ENCODE measurements at places on chromosomes 5 and 9. TPM values are rescaled to one million over a fixed set of nuclear protein-coding genes. Genes with fewer than 3 reads are reported as not detected.

Gene ANKRD18B
- total RNA-seq = 14.7 TPM

GRCh38 chr9:73683862-73684591, 532.4 kb downstream of the ANXA1 start:
- H3K27ac ChIP-seq = no peak overlapping the region
- H3K27me3 ChIP-seq = no peaks in the 10 kb centered on the region
- H3K4me1 ChIP-seq = no peaks in the 10 kb centered on the region
- DNase-seq = peak; percentile 74
- no peaks in the 10 kb centered on the region for H3K36me3 ChIP-seq

DNA sequence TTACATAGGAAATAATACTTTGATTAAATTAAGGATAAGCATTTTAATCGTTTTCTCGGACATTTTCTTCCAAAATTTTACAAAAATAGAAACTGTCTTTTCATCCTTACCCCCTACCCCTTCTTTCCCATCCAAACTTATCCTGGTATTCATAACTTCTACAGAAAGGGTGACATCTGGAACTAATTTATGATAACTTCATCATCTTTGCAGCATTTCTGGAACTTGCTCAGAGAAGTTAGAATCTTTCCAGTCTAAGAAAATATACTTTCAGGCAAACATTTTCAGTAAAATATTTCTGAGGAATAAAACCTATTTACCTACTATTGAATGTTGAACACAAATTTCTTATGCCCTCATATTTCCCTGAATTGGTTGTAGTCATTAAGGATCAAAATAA, 309.0 kb downstream of the MAN2A1 start:
- DNase-seq = no peak
- no peaks in the 10 kb centered on the region for H3K27me3 ChIP-seq
- H3K4me1 ChIP-seq = peaks cover 30% of the 10 kb centered on the region
- H3K36me3 ChIP-seq = no peaks in the 10 kb centered on the region

DNA sequence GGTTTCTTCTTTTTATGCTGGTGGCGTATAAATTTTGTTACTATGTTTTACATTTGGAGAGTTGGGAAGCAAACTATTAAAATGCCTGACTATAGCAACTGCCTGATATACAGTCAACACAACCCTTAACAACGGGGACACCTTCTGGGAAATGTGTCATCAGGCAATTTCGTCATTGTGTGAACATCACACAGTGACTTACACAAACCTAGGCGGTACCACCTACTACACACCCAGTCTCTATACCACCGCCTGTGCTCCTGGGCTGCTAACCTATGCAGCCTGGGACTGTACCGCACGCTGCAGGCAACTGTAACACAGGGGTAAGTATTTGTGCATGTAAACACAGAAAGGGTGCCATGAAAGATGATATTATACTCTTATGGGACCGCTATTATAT, 1.3 kb upstream of the CDHR2 start:
- no peak overlapping the region for H3K27ac ChIP-seq
- no peak for DNase-seq
- H3K4me1 ChIP-seq = peaks cover 3% of the 10 kb centered on the region
- H3K27me3 ChIP-seq = peaks cover 33% of the 10 kb centered on the region

DNA sequence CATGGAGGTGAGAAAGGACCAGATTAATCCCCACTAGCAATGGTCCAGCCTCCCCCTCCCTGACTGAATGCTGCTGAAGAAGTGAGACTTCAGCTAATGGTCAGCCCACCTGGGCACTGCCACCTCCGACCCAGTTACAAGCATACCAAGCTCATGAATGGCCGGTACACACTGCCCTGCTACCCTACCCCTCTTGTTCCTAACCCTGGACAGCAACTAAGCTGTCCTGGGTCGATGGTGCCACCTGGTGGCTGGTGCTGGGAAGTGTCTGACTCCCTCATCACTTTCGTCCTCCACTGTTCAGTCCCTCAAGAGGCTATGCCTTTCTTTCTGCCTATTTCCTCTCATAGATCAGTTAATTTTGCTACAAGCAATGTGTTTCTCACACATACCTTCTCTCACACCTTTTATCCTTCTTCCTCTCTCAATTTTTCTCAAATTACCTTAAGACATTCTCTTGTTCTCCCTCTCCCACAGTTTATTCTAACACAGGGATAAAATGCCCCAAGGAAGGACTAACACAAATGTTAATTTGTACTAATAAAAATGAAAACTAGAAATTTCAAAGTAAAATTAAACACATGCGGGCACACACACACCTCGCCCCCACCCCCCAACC, 42.4 kb downstream of the PAX5 start:
- DNase-seq = peak; percentile 73
- H3K27me3 ChIP-seq = peaks cover 69% of the 10 kb centered on the region
- no peak overlapping the region for H3K27ac ChIP-seq
- no peaks in the 10 kb centered on the region for H3K36me3 ChIP-seq
- H3K4me1 ChIP-seq = peaks cover 18% of the 10 kb centered on the region

DNA sequence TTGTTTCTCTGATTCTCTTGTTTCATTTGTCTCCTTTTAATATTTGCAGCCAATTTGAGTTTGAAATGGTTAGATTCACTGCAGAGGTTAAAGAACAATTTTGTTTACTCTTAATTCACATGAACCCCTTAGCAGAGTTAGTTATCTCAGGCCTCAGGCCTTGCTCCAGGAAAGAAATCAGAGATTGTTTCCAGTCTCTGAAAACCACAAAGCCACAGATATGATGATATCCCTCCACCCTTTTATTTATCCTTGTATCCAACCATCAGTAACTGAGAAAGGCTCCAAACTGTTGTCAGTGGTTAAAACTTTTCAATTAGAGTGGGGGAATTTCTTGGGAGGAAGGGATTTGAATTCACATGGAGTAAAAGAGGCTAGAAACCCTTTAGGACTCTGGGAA, 406.0 kb upstream of the DMAC1 start:
- H3K27ac ChIP-seq = no peak overlapping the region
- no peak overlapping the region for H3K4me3 ChIP-seq
- H3K36me3 ChIP-seq = no peaks in the 10 kb centered on the region
- no peak for DNase-seq
- H3K4me1 ChIP-seq = no peaks in the 10 kb centered on the region

DNA sequence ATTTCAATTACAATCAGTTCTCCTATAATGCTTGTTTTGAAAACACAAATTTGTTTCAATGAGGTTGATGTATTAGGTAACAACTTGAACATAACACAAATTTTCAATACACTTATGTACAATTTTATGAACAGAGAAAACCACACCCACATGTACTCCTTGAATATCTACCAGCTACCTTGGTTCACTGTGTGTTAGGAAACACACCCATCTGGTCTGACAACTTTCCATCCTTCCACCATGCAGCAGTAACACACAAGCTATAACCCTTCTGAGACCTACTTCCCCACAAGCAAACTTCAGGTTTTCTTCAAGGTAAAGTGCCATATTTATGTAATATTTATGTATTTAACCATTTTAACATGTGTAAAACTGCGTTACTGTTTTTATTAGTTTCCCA, 36.4 kb upstream of the UBQLN1 start:
- H3K4me3 ChIP-seq = no peak overlapping the region
- H3K27me3 ChIP-seq = no peaks in the 10 kb centered on the region
- H3K36me3 ChIP-seq = peaks cover 4% of the 10 kb centered on the region
- no peak overlapping the region for H3K27ac ChIP-seq
- no peaks in the 10 kb centered on the region for H3K4me1 ChIP-seq

Gene BOD1
- 175 TPM for total RNA-seq

- no peak overlapping the region for H3K27ac ChIP-seq
- H3K27me3 ChIP-seq = no peaks in the 10 kb centered on the region
- no peak overlapping the region for H3K4me3 ChIP-seq
- peaks cover 13% of the 10 kb centered on the region for H3K36me3 ChIP-seq
- peaks cover 15% of the 10 kb centered on the region for H3K4me1 ChIP-seq
Observed at GRCh38 chr5:40838086-40838485, 3.1 kb upstream of the RPL37 start.

DNA sequence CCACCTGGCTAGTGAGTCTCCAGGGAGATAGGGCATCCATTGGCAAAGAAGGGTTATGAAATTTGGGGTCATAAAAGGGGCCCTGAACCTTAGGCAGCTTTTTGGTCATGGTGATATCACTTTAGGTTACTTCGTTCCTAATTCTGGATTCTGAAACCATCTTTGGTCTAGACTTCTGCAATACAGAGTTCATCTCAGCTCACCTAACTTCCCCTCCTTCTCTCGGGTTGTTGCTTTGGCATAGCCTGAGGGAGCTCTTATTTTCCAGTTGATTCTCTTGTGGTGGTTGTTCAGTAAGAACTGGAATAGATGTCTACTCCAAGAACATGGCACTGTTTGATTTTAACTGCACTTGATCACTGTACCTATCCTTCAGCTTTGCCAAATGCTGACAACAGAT, 148.9 kb upstream of the RUSC2 start:
- H3K4me1 ChIP-seq = peaks cover 9% of the 10 kb centered on the region
- no peak for DNase-seq

Gene STOML2
- total RNA-seq = 130 TPM

DNA sequence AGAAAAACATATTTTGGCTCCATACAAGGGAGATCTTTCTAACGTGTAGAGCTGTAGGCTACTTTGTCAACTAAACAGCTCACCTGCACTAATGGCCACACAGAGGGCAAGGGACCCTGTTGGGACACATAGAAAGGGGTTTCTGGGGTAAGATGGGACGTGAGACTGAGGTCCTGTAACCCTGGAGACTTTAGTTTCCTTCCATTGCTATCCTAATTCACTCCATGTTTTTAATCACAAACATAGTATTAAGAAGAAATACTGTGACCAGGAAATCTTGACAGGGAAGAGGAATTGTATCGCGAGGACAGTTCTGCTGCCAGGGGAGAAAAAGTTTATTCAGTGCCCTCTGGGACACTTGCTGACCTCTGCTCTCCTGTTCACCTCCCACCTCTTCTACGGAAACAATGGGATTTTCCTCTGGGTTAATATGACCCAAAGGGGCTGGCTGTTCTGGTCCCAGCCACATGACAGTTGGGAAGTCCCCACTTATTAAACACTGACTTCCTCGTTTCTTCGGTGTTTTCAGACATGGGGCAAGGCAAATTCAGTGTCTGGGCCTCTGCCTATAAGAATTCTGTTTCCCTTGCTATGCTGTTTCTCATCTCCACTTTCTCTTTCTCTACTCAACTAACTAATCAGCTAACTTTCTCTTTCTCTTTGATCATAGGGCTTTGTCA, 106.9 kb upstream of the SEMA6A start:
- H3K36me3 ChIP-seq = no peaks in the 10 kb centered on the region
- no peak overlapping the region for H3K4me3 ChIP-seq
- H3K27ac ChIP-seq = no peak overlapping the region
- H3K27me3 ChIP-seq = no peaks in the 10 kb centered on the region

- no peak overlapping the region for H3K4me3 ChIP-seq
- no peak for DNase-seq
- H3K4me1 ChIP-seq = peaks cover 4% of the 10 kb centered on the region
- peaks cover 31% of the 10 kb centered on the region for H3K27me3 ChIP-seq
Observed at GRCh38 chr5:54887663-54888062, 97.7 kb downstream of the ESM1 start.

Gene STPG3
- not detected for total RNA-seq

- H3K27me3 ChIP-seq = no peaks in the 10 kb centered on the region
- no peak overlapping the region for H3K27ac ChIP-seq
- DNase-seq = no peak
- H3K36me3 ChIP-seq = no peaks in the 10 kb centered on the region
Observed at GRCh38 chr9:61665829-61666228, 476.0 kb downstream of the SPATA31A7 start.

- H3K27me3 ChIP-seq = no peaks in the 10 kb centered on the region
- no peak overlapping the region for H3K4me3 ChIP-seq
- no peaks in the 10 kb centered on the region for H3K4me1 ChIP-seq
- no peak overlapping the region for H3K27ac ChIP-seq
- no peak for DNase-seq
- H3K36me3 ChIP-seq = no peaks in the 10 kb centered on the region
Observed at GRCh38 chr9:72984991-72985390, 32.1 kb upstream of the ALDH1A1 start.

- no peaks in the 10 kb centered on the region for H3K36me3 ChIP-seq
- no peaks in the 10 kb centered on the region for H3K27me3 ChIP-seq
- no peak overlapping the region for H3K4me3 ChIP-seq
- no peak for DNase-seq
- H3K27ac ChIP-seq = no peak overlapping the region
Observed at GRCh38 chr5:138148811-138149210, 9.6 kb upstream of the NME5 start.

Gene MLANA
- not detected for total RNA-seq

DNA sequence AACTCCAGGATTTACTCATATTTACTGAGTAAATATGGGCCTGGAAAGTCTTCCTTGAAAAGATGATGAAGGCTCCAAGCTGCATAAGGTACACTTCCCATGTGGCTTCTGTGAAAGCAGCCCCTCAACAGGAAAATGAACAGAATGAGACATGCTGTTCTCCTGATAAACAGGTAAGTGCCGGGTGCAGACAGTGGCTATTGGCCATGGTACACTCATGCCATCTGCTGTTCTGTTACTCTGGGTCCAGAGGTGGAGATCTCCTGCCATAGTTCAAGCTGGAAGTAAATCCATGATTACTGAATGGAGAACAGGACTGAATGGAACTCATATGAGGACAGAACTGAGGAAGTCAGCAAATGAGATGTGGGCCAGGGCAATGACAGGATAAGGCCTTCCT, 103.6 kb downstream of the SLIT3 start:
- H3K27me3 ChIP-seq = no peaks in the 10 kb centered on the region
- H3K27ac ChIP-seq = no peak overlapping the region
- no peak overlapping the region for H3K4me3 ChIP-seq
- DNase-seq = no peak

DNA sequence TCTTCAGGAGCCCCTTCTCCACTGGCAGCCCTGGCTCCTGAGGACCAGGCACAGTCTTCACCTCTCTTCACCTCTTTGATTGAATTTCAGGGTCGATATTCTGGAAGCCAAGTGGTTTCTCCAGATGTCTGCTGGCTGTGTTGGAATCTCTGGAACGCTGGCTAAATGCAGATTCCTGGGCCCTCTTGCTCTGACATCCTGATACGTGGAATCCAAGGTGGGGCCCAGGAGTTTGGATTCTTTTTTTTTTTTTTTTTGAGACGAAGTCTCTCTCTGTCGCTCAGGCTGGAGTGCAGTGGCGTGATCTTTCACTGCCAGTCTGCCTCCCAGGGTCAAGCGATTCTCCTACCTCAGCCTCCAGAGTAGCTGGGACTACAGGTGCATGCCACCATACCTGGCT, 26.8 kb upstream of the IER5L start:
- no peak for DNase-seq
- H3K4me3 ChIP-seq = no peak overlapping the region
- no peaks in the 10 kb centered on the region for H3K36me3 ChIP-seq
- H3K27me3 ChIP-seq = no peaks in the 10 kb centered on the region
- peaks cover 18% of the 10 kb centered on the region for H3K4me1 ChIP-seq
- H3K27ac ChIP-seq = no peak overlapping the region

DNA sequence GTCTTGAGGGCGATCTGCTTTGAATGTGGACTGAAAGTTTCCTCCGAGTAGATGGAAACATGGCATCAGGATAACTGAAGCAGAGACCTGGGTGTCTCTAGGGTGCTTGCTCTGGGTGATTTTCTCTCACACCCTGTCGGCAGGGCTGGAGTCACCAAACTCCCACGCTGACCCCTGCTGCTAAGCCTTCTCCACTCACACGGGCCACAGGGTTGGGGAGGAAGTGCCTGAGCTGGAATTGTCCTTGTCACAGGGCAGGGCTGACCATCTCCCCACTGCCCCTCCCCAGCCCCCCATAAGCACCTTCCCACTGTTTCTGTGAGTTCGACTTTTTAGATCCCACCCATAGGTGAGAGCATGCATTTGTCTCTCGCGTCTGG, 212.9 kb downstream of the FANCC start:
- no peak overlapping the region for H3K27ac ChIP-seq
- H3K4me1 ChIP-seq = peaks cover 5% of the 10 kb centered on the region
- H3K27me3 ChIP-seq = no peaks in the 10 kb centered on the region
- no peak for DNase-seq

GRCh38 chr5:82809420-82810143, 267.6 kb downstream of the TMEM167A start:
- no peak overlapping the region for H3K27ac ChIP-seq
- H3K36me3 ChIP-seq = no peaks in the 10 kb centered on the region
